ENCODE measurements at places on chromosomes 1 and 21.

DNA sequence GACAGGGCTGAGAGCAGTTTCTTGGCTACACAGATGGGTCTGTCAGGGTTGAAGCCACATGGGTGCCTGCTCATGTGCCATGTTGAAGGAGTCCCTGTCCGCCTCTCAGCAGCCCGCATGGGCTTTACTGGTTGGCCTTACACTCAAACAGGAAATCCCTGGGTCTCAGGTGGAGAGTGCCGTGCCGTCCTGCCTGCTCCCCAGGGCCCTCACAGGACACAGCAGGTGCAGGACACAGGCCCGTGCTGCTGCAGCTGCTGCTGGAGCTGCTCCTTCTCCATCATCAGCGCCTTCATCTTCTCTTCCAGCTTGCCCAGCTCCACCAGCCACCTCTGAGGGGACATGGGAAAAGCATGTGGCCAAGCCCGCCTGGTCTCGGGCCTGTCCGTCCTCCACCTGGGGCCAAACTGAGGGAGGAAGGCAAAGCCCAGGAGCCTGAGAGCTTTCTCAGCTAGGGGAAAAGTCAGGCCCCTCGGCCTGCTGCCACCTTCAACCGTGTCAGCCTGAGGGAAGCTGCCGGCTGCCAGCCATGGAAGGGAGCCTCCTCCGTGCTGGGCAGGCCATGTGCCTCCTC lies 5.5 kb downstream of the SLFNL1 start:
- ATAC-seq = no peak

GRCh38 chr1:225944951-225945350 lies 3.9 kb upstream of the LEFTY2 start:
- ATAC-seq = no peak

- no peak for ATAC-seq
These were observed 583.4 kb downstream of the DPYD start for GRCh38 chr1:97337250-97338030.

DNA sequence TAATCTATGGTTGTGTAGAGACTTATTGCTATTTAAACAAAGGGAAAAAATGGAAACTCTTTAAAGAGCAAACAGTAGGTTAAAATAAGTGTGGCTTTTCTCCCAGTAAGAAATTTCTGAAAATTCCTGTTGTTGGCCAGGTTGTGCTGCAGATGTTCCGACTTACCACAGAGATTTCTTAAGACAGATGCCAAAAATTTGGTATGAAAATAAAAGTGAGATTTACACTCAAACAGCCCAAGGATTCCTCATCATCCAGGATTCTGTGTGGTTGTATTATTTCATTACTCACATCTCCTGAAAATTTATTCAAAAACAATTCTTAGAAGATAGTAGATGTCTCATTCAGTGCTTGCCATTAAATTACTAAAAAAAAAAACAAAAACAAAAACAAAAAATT lies 296.7 kb upstream of the PTBP2 start:
- ATAC-seq = no peak

DNA sequence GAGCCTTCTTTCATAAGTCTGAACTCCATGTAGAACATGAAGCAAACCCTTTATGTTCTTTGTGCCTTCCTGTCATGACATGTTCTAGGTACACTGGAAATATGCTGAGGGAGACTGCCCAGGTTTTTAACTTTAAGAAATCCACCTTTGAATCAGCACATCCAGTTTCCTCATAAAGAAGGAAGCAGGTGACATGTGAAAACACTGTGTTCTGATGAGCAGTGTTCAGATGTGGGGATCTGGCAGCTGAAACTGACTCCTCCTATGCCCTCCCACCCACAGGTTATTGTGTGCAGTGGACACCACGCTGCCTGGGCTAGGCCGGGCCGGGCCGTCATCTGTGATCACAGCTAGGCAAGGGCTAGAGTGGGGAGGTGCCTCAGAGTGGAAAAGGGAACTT lies 51.1 kb downstream of the CNN3 start:
- no peak for ATAC-seq

DNA sequence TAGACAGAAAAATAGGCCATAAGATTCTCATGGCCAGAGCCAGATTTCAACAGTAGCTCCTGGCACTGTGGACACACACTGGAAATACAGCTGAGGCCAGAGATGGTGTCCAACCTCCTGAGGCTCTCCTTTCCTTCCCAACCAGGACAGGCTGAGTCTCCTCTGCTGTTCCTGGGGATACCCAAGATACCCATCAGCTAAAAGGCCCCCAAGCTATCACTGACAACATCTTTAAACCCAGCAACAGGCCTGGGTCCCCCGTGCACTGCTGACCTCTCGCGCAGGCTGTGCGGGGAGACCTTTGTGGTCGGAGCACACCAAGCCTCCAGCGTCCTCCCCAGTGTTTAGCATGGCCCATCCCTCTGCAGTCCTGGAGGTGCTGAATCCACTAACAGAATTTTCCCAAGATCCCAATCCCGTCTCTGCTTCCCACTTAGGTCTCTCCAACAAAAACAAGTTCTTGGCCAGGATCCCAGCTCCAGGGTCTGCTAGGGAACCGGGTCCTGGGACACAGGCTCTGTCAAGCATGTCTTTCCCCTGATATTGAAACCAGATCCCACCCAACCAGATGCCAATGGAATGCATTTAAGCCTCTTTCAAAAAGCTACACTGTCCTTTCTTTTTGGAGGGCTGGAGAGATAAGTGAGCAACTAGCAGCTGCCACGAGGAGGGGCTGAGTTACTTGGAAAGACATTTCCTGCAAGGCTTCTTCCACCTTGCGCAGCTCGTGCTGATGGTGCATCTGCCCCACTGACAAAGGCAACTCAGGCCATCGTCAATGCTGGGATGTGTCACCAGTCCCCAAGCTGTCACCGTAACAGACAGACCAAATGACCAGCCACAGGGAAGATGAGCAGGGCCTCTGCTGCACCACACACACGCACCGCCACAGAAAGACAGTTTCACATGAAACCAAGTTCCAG lies 73.2 kb downstream of the BCAR3 start:
- no peak for ATAC-seq

GRCh38 chr1:41558761-41559171 lies 74.3 kb upstream of the EDN2 start:
- no peak for ATAC-seq

GRCh38 chr1:119954476-119955422 lies 58.4 kb upstream of the ADAM30 start:
- no peak for ATAC-seq

DNA sequence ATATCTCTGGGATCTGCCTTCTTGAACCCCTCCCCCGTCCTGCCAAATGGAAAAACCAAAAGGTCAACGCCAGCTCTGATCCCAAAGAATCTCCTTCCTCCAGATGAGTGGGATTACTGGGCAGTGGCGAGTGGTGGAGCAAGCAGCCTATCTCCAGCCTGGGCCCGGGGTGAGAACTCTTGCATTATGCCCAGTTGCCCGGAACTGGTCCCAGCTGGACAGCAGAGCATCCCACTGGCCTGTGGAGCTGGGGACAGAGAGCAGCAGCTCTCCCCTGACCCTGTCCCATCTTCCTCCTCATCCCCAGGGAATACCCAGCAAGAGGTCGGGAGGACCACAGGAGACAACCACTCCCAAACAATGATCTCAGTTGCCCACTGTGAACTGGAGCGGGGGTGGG lies 130.5 kb downstream of the TMEM53 start:
- ATAC-seq = no peak

DNA sequence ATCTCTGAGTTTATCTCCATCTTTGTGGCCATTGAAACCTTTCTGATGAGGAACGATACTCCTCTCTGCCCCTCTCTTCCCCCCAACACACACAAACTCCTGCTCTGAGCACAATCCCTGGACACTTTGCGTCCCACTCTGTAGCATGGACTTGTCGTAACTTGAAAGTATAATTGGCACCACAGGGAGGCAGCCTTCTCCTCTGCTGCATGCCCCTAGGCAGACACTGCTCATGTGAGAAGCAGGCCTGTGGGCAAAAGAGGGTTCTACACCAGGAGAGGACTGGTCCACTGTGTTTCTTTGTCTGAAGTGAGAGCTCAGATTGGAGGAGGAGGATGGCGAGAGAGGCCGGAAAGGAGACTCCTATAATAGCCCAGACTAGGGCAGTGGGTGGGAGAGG lies 3.8 kb upstream of the PARS2 start:
- no peak for ATAC-seq

DNA sequence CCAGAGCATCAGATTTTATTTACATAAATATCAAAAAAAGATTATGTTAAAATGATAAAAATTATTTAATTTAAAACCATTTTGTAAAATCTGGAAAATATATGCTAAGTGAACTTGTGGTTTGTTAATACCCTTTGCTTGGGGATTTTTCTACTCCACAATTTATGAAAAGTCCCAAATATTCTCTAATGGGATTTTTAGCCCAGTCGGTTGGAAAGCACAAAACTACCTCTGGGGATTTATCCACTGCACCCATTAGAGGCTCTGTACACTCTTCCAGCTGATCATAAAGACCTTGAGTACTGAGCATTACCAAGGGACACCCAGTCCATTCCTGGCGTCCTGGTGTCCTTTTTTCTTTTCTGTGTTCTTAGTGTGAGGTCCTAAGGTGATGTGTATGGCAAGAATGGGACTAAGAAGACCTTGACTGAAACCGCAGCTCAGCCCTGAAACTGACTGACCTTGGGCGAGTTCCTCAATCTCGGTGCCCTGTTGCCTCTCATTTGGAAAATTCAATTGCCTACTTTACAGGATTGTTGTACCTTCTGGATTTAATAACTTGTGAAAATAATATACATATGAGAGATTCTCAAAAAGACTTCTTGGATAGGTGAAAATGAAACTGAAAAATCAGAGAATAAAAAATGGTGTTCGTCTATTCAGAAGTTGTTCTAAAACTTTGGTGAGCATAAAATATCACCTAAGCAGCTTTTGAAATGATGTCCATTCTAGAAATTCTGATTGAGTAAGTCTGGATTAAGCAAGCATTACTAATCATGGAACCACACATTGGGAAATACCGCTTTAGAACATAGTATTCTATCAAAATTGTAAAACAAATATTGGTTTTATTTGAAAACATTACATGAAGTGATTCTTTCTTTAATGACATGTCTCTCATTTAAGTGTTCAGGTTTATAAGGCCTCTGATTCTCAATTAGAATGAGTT lies 21.5 kb upstream of the SAMSN1 start:
- no peak for ATAC-seq

- no peak for ATAC-seq
These were observed 11.1 kb upstream of the KNCN start for GRCh38 chr1:46562498-46562897.

DNA sequence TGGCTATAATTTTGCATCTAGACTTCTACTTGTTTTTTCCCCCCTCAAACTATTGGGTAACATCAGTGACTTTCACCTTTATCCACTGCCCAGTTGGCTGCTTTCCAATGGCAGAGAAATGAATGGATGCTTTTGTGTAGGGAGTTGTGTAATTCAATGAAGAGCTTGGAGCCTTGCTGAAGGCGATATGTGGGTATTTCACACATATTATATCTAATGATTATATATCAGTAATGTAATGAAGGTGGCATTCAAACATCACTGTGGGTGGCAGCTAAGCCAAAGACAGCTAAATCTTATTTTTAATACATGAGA lies 81.2 kb downstream of the TGFB2 start:
- no peak for ATAC-seq

DNA sequence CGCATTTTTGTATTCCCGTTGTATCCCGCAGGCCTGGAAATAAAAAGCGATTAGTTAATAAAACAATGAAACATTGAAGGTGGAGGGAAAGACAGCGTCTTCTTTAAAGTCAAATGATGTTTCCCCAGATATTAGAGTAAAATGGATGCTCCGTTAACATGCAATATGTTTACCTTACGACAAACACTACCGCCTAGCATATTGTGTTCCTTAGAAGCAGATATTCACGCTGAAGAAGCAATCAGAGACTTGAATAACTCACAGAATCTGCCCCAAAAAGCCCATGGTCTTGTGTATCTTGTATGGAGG lies 583 bp upstream of the B4GALT3 start:
- no peak for ATAC-seq

DNA sequence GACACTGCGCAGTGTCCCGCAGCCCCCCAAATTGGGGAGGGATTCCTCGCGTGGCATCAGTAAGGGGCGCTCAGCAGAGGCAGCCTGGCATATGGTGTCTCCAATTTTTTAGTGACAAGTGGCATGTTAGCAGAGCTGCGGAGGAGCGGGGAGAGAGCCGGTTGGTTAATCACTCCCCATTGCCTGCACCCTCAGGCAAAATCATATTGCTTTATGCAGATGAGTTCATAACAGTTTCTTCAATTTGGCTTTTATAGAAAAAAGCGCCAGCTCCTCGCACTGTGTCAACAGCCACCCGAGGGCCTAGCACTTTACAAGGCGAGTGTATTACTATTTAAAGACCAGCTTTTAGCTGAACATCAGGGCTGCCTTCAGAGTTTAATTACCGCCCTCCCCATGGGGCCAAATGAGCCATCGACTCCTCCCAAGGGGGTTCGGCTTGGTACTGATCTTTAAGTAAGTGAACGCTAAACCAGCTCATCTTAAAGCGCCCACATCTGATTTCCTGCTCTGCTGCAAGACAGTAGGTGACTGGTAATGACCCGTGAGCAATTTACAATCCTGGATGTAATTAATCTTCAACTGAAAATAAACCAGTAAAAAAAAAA lies 298.9 kb downstream of the DSCAM start:
- ATAC-seq = no peak

- ATAC-seq = no peak
These were observed 53.9 kb downstream of the GABPA start for GRCh38 chr21:25788677-25789076.

GRCh38 chr1:9068981-9069325 lies 482 bp downstream of the SLC2A5 start:
- no peak for ATAC-seq

- peak; percentile 41 for ATAC-seq
These were observed 19.6 kb upstream of the SPAG17 start for GRCh38 chr1:118204648-118205047.

- ATAC-seq = no peak
These were observed 55.4 kb upstream of the GRHL3 start for GRCh38 chr1:24263746-24264145.

DNA sequence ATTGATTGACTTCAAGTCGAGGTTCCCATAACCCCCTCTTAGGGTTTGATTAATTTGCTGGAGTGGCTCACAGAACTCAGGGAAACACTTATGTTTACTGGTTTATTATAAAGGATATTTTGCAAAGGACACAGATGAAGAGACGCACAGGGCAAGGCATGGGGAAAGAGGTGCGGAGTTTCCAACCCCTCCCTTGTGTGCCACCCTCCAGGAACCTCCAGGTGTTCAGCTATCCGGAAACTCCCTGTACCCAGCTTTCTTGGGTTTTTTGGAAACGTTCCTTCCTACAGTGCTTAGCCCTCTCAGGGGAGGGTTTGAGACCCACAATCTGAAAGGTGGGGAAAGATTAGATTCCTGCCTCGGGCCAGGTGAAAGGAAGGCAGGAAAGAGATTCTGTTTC lies 48.2 kb downstream of the UCK2 start:
- no peak for ATAC-seq
